ENCODE measurements at places on chromosomes 7 and 10.

DNA sequence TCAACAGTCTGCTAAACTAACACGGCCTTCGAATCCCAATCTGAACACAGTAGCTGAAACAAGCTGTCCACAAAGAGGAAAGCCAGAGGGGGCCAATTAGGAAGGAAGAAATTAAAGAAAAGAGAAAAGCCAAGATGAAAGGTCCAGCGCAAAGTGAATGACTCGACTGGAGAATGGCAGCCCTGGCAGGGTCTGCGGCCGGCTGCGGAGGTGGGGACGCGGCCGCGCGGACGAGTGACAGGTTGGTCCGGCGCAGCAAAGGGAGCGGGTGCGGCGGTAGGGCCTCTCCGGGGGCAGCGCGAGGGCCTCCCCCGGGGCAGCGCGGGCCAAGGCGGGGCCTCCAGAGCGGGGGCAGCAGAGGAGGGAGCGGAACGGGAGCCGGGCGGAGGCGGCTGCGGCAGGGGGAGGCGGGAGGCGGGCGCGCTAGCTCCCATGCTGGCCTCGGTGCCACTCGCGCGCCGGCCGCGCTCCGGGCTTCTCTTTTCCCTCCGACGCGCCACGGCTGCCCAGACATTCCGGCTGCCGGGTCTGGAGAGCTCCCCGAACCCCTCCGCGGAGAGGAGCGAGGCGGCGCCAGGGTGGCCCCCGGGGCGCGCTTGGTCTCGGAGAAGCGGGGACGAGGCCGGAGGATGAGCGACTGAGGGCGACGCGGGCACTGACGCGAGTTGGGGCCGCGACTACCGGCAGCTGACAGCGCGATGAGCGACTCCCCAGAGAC, at the start of gene VWC2:
VWC2 (plus strand) TSS at position 421 of the 718 bp plus-strand sequence. CDS start 1,798 bp downstream, outside the sequence.
- no peak for DNase-seq

GRCh38 chr7:137935884-137936508, 65.9 kb downstream of the CREB3L2 start:
- DNase-seq = no peak

- no peak for DNase-seq
These were observed 169.3 kb downstream of the AMPH start for GRCh38 chr7:38461887-38462286.

DNA sequence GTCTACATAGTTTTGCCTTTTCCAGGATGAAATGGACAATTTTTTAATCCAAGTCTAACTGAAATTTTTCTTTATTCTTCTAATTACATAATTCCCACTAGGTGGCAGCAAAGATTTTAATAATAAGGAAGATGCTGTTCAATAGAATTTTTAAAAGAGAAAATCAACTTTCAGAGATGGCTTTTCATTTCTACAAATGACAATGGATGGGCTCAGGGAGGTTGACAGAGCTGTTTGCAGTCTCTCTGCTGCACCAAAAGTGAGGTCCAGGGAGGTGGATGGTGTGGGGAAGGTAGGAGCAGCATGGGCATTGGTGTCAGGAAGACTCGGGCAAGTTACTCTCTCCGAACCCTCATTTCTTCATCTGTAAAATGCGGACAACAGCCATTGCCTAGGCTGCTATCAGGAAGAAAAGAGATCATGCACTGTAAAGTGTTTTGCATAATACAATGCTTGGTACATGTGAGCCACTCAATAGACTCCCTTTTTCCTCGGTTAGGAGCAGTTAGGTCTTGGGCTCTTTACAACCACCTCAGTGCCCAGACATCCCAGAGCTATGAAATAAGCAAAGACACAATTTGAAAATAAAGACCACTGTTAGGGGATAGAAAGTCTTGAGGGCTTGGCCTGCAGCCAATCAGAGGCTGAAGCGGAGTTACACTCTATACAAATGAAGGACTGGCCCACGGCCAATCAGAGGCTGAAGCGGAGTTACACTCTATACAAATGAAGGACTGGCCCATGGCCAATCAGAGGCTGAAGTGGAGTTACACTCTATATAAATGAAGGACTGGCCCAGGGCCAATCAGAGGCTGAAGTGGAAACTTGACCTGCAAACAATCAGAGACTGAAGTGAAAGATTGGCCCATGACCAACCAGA, 107.1 kb downstream of the ABLIM1 start:
- DNase-seq = peak; percentile 54

DNA sequence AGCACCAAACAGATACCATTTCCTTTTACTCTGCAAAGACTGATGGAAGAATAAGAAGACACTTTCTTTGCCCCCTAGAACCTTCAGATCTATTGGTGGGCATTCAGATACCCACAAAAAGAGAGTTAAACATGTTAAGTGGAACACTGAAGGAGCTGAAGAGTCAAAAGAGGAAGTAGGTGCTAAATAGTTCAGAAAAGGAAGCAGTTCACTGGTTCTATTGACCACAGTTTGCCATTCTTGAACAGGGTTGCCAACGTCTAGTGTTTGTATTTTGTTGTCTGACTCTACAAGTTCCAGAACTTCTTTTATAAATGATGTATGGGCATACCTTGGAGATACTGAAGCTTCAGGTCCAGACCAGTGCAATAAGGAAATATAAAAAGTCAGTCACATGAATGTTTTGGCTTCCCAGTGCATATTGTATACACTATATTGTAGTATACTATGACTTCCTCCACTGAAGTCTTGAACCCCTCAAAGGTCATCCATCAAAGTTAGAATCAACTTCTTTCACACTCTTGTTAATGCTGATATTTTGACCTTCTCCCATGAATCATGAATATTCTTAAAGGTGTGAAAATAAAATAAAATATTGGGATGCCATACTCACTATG, 47.5 kb upstream of the AGR3 start:
- DNase-seq = no peak

GRCh38 chr7:136446751-136447150, 421.7 kb upstream of the CHRM2 start:
- DNase-seq = no peak
